ENCODE measurements at places on chromosomes 6 and 20.

GRCh38 chr6:107064579-107065065 lies 36.6 kb downstream of the MTRES1 start:
- DNase-seq, result no peak

- no peak for DNase-seq
Measured at GRCh38 chr20:1124421-1124820, 6.0 kb downstream of the PSMF1 start.

DNA sequence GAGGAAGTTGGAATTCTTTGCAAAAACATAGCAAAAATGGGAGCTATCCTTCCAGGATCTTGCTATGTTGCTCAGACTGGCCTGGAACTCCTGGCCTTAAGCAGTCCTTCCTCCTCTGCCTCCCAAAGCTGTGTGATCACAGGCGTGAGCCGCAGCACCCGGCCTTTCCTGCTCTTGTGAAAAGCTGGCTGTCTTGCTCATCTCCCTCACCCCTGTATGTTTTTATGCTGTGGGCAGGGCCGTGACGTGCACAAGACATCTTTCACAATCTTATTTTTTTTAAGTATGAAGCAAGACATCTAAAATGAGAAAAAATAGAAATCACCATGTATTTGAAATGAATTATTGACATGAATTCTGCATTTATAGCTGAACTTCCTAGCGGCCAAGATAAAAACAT lies 110.4 kb downstream of the SAMD5 start:
- no peak for DNase-seq

DNA sequence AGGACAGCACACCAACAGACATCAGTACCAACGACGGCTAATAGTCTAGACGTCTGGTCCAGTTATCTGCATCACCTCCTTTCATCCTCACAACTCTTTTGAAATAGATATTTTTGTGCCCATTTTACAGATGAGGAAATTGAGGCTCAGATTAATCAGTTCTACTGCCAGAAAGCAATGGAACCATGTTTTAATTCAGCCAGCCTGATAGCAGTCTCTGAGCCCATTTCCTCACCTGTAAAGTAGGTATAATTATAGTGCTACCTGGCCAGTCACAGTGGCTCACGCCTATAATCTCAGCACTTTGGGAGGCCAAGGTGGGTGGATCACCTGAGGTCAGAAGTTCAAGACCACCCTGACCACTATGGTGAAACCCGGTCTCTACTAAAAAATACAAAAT lies 9.8 kb upstream of the BMP7 start:
- DNase-seq, result no peak

DNA sequence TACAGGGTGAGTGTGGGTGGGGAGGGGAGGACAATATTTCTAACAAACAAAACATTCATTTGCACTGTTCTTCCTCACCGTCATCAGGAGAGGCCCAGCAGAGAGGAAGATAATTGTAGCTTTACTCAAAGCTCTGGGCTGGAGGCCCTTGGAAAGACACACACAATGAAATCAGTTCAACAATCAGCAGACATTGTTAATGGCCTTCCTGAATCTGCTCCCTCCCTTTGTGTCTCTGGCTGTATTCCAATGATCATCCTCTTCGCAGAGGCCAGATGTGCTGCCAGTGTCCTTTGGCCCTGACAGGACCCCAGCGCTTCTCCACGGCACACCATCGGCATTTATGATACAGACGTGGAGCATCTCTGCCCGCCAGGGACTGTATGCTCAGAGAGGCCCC lies 44.6 kb upstream of the LRFN2 start:
- DNase-seq, result no peak

- no peak for DNase-seq
Measured at GRCh38 chr6:118535176-118535844, 12.8 kb upstream of the PLN start.

- no peak for DNase-seq
Measured at GRCh38 chr6:107235511-107235910, 120.2 kb upstream of the BEND3 start.

GRCh38 chr6:18390476-18390875 lies 3.3 kb downstream of the RNF144B start:
- no peak for DNase-seq

DNA sequence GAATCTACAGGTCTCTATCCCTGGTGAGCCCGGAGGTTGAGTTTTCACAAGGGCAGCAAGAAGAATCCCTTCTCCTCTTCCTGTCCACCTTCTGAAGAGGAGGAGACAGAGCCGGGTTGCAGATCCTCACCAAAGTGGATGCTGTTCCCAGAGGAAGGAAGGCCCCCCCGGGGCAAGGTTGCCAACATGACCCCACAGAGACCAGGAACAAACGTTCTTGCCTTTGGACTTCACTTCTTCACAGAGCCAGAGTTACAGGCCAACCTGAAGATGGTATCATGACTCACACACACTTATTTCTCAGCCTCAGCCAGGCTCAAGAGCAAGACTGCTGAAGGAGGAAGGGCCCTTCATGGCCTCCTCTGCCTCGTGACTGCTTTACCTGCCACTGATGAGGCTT lies 384.3 kb downstream of the CD83 start:
- no peak for DNase-seq

DNA sequence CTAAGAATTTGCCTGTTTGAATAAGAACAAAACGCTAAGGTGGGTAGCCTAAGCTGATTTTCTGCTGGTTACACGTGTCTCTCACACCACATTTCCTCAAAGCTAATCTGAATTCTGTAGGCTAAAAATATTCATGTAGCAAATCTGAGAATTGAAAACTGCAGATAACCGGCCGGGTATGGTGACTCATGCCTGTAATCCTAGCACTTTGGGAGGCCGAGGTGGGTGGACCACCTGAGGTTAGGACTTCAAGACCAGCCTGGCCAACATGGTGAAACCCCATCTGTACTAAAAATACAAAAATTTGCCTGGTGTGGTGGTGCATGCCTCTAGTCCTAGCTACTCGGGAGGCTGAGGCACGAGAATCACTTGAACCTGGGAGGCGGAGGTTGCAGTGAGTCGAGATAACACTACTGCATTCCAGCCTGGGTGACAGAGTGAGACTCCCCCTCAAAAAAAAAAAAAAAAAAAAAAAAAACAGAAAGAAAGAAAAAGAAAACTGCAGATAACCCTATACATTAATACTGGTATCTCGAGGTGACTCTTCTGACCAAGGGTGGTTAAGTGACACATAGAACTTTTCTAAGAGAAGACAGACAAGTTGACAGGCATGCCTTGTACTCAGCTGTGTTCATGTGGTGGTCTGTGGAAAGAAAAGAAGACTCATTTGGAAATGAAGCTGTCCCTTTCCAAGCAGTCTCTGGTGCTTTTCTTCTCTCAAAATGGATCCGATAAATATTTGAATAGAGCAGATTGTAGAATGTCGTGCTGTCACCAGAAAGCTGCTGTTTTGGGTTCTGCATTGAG lies 24.7 kb upstream of the ASXL1 start:
- DNase-seq, result no peak

GRCh38 chr6:12291839-12292604 lies 1.9 kb downstream of the EDN1 start:
- peak; percentile 67 for DNase-seq

DNA sequence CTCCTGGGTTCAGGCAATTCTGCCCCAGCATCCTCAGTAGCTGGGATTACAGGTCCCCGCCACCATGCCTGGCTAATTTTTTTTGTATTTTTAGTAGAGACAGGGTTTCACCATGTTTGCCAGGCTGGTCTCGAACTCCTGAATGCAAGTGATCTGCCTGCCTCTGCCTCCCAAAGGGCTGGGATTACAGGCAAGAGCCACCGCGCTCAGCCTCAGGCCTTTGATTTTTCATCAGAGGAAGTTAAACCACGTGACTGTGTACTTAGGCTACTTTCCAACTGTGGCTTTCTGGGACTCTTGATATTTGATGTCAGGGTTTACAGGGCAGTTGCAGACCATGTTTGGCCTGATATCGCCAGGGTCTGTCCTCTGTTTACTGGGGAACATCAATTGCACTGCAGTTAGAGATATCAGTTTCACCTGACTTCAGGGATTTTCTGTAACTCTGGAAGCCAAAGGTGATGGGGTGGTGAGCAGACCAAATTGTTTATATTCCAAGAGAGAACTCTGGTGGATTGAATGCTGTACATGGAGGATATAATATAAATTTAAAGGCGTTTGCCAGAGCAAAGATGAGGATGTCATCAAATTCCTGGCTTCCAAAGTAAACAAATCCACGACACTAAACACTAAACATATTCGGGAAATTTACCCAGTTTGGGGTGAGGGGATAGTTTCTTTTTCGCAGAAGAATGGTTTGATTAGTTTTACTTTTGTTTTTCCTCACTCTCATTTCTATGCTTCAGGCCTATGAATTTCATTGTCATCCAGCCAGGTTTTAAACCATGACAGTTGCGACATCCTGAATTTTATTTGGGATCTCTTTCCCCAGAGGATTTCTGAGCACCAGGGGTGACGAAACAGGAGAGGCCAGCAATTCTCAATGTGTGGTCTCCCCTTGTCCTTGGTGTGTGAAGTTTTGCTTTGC lies 4.2 kb downstream of the PSMF1 start:
- no peak for DNase-seq

DNA sequence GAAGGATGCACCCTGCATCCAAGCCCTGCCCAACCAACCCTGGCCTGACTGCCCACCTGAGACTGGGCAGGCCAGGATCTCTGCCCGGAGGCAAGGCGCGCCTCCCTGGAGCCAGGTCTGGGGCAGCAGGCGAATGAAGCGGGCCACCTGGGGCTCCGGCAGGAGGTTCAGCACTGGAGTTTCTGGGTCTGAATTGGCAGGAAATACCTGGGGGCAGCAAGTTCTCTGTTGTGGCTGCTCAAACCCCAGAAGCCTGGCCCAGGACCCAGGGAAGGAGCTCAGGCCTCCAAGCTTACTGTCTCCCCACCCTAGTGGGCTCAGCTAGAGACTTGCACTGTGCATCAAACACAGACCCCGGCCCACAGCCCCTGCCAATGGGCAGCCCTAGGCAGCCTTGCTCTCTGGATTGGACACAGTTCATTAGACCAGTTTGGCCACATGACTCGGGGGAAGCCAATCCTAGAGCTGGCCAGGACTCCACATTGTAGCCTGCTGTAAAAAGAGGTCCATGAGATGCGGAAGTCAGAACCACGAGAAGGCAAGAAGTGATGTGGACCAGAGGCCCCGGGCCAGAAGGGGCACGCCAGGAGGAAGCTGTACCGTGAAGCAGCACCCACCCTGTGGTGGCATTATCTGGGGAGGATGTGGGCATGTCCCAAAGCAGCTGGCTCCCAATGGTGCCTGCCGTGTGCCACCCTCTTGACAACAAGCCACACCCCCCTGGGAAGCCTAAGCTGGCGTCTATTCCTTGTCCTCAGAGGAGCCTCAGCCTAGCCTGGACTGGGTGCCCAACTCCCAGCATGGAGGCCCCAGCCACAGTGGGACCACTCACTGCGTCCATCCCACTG lies 3.1 kb downstream of the CPXM1 start:
- no peak for DNase-seq
